ENCODE measurements at places on chromosomes 3 and 15.
A peak's percentile ranks its signal among the peaks of the same experiment; 100 is the strongest.

GRCh38 chr3:117486719-117487716, 777.4 kb downstream of the TUSC7 start:
- DNase-seq = no peak

GRCh38 chr3:38125305-38126120, 11.4 kb downstream of the ACAA1 start:
- DNase-seq = no peak

DNA sequence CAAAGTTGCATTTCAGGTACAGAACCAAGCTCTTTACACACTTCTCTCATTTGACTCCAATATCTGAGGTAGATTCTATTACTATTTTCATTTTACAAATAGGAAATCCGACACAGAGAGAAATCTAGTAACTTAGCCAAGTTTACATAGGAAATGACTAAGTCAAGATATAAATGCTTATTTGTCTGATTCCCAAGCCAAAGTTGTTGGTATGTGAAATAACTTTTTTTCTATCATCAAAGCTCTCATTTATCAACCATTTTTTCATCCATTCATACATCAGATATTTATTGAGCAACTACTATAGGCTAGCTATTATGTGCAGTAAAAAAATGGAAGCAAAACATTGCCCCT, 89.2 kb upstream of the MITF start:
- no peak for DNase-seq

- no peak for DNase-seq
Observed at GRCh38 chr15:72242775-72243370, 11.9 kb upstream of the PKM start.

DNA sequence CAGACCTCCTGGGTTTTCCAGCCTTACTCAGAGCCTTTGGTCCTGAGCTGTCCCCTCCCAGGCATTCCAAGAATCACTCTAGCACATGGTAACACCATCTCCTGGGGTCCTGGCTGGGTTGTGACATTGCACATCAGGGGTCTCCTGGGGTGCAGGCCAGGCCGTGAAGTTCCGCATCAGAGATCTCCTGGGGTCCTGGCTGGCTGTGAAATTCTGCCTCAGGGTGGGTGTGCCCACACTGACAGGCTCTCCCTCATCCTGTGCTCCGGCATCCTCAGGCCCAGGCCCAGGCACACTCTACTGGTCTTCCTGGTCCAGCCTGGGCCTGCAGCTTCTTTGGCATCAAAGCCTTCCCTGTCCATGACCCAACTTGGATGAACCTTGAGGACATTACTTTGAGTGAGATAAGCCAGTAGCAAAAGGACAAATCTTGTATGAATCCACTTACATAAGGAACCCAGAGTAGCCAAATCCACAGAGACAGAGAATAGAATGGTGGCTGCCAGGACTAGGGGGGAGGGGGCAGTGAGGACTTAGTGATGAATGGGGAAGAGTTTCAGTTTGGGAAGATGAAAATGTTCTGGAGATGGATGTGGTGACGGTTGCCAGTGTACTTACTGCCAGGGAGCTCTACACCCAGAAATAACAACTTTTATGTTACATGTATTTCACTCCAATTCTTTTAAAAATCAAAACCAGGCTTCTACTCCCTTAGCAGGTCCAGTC, 49.1 kb upstream of the KLF13 start:
- no peak for DNase-seq

- DNase-seq = no peak
Observed at GRCh38 chr3:185983495-185984141, 45.8 kb upstream of the TRA2B start.

GRCh38 chr3:77786216-77786615, 746.3 kb downstream of the ROBO2 start:
- no peak for DNase-seq

- no peak for DNase-seq
Observed at GRCh38 chr3:180018543-180018942, 18.2 kb downstream of the PEX5L start.

- peak; percentile 46 for DNase-seq
Observed at GRCh38 chr15:90648137-90649070, 68.7 kb upstream of the BLM start.

- DNase-seq = no peak
Observed at GRCh38 chr15:80730387-80730786, 35.3 kb downstream of the ABHD17C start.

DNA sequence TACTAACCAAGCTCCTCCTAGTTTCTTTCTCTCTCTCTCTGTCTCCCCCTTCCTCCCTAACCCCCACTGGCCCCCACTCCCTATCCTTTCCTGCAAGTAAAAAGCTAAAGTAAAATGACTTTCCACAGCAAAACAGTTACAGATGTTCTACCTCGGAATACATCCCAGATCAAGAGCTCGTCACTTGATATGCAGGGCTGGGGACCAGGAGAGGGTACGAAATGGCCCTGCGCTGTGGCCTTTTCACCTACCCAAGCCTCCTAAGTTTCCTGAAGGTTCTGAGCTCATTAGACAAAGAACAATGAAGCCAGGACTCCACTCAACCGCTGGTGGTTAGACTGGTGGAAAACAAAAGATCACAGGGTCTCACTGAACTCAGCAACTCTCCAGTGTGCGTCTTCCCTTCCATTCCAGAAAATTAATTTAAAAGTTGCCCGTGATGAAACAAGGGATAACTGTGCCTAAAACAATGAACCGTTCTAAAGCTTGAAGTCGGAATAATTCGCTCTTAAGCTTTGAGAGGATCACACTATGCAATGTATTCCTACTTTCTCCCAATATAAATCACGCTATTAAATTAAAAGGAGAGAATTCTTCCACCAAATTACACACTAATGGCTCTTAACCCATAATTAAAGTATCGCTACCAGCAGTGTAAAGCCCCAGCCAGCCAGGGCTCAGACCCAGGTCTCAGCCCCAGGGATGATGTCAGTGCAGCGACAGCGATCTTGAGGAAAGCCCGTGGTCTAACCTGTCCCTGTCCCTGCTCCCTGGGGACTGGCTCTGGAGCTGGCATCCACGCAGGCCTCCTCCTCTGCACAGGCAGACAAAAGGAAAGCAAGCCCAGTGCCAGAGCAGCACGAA, 5.0 kb downstream of the VGLL4 start:
- DNase-seq = no peak

- DNase-seq = no peak
Observed at GRCh38 chr15:70376929-70377691, 279.4 kb upstream of the TLE3 start.

GRCh38 chr3:128195802-128196201, 42.5 kb downstream of the EEFSEC start:
- no peak for DNase-seq

GRCh38 chr15:73626072-73626471, 7.1 kb downstream of the NPTN start:
- no peak for DNase-seq

- DNase-seq = no peak
Observed at GRCh38 chr3:188000361-188000861, 153.5 kb upstream of the LPP start.

DNA sequence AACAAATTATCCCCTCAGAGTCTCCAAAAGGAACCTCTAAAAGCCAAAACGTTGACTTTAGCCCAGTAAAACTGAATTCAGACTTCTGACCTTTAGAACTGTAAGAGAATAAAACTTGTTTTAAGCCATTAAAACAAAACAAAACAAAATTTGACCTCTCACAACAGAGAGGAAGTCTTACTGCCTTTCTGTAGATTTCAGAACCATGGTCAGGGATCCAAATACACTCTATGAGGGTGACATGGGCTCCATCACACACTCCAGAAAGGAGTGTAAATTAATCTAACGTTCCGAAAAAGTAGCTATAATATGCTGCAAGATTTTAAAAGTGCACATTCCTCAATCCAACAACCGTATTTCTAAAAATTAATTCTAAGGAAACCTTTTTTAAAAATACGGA, 19.2 kb upstream of the RPL14 start:
- no peak for DNase-seq

- no peak for DNase-seq
Observed at GRCh38 chr3:140521751-140522445, 156.0 kb upstream of the TRIM42 start.

GRCh38 chr3:105957722-105958121, 88.9 kb upstream of the CBLB start:
- DNase-seq = no peak

DNA sequence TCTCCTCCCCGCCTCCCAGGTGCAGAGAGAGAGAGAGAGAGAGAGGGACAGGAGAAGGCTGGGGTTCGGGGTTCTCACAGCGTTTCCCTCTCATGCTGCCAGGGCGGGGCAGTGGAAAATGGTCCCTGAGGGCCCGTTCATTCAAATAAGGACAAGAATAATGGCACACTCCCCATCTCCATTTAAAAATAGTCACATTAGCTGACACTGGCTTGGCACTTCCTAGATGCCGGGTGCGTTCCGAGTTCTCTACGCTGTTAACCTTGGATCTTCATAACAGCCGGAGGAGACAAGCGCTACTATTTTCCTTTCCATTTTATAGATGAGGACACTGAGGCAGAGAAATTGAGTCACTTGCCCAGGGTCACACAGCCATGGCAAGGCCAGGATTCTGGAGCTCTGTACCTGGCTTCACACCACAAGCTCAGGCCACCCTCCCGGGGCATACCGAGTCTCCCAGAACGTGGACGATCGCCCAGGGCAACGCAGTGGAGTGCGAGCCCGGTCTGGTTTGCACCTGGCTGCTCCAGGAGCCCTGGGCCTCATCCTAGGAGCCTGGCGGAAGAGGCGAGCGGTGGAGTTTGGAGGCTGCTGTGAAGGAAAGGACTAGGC, 608 bp upstream of the SLC6A6 start:
- no peak for DNase-seq

DNA sequence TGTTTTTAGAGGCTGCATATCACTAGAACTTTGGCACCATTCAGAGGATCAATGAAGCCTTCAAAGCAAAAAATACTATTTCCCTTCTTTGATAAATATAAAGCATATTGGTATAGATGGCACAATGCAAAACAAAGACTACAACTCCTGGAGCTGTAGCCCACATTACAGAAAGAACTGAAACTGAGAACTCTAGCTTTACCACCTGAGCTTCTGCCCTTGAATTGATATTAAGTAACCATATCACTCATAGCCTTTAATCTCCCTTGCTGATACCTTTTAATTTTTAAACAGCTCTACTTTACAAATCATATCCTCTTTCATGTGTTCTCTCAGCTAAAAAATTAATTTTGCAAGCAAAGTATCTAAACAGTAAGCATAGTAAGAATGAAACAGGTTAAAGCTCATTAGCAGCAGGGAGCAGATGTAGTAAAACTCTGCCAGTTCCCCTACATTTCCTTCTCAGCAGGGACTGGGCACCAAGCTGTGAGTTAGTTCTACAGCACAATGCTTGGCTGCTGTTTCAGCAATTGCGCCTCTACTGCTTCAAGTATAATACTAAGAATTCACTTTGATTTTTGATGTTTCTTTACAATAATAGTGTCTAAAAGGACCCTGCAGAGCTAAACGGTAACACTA, 97.9 kb upstream of the NANOGP8 start:
- DNase-seq = no peak

GRCh38 chr3:108524537-108524936, 14.1 kb upstream of the MYH15 start:
- no peak for DNase-seq

- DNase-seq = no peak
Observed at GRCh38 chr15:28987337-28987736, 101.6 kb downstream of the APBA2 start.

DNA sequence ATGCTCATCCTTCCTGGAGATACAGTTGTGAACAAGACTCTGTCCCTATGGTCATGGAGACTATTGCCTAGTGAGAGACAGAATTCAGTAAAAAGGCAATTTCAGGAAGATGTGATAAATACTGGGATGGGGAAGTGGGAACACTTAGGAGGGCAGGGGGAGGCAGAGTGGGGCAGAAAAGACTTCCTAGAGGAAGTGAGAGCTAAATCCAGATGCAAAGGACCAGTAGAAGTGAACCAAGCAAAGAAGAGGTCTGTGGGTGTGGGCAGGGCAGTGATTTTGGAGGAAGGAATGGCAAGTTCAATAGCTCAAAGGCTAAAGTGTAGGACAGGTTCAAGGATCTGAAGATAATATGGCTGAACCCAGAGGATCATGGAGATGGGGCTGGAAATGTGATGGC, 68.9 kb downstream of the CD200R1L start:
- no peak for DNase-seq

All from stimulated activated CD4-positive, alpha-beta T cell treated with anti-CD3 and anti-CD28 coated beads, Interleukin-15, amount 100 ng/mL, for 48 hours (primary cell).